PC-3 (cell line): ENCODE measurements at places on chromosomes 5 and 9. TPM values are rescaled to one million over a fixed set of nuclear protein-coding genes. Genes with fewer than 3 reads are reported as not detected.

The COL5A1 gene
- 10.6 and 15.4 TPM in 2 replicates for total RNA-seq

DNA sequence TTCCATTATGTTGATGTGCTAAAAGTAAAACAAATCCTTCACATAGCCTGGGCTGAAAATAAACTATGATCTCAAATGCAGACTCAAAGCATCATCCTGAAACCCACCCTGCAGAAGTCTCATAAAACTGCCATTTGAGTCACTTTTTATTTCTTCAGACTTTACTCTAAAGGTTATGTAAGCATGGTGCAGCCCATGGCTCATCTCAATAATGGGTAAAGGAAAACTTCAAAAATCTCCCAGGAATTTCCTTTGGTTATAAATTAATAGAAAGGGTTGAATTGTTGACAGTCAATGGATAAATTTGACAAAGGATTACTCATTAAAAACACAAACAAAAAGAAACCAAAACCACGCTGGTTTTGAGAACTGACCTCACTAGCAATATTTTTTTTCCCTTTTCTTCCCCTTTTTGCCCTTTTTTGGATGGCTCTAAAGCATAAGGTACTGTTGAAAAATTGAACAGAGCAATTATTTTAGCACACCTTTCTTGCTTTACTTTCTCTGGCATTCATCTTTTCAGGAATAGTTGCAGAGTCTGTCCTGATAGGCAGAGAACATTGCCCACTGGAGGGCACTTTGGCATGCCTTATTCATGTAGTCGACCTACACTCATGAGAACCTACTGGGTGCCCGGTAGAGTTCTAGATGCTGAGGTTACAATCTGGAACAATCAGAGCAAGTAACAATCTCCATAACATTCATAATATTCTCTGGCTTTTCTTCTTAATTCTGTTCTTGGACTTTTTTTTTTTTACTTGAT, 191.4 kb downstream of the TMEM167A start:
- H3K4me3 ChIP-seq, result no peak overlapping the region
- H3K27me3 ChIP-seq, result no peaks in the 10 kb centered on the region
- H3K4me1 ChIP-seq, result peaks cover 30% of the 10 kb centered on the region
- H3K27ac ChIP-seq, result peak overlapping the region; percentile 72
- DNase-seq, result peak; percentile 88

The EIF4E1B gene
- total RNA-seq, result not detected in 2 replicates

The DNLZ gene
- total RNA-seq, result 51.4 and 64.9 TPM in 2 replicates

GRCh38 chr5:137260820-137261695, 238.1 kb downstream of the SPOCK1 start:
- no peaks in the 10 kb centered on the region for H3K36me3 ChIP-seq
- no peaks in the 10 kb centered on the region for H3K27me3 ChIP-seq
- H3K4me3 ChIP-seq, result no peak overlapping the region
- no peak overlapping the region for H3K27ac ChIP-seq
- H3K4me1 ChIP-seq, result 0 out of 2 replicates have a peak, but pooled peaks cover 9% of the 10 kb centered on the region
- no peak for DNase-seq

The C5 gene
- total RNA-seq, result 1.6 and 2.9 TPM in 2 replicates

DNA sequence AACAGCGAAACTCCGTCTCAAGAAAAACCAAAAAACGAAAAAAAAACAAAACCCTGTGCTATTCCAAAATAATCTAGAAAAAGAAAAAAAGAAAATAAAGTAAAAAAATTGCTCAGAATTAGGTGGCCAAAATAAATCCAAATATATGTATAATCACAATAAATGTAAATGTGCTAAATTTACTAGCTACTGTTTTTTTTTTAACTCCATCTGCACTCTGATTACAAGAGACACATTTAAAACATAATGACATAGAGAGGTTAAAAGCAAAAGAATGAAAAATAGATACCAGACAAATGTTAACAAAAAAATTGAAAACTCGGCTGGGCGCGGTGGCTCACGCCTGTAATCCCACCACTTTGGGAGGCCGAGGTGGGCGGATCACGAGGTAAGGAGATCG, 66.1 kb downstream of the FGF1 start:
- H3K4me1 ChIP-seq, result peaks cover 31% of the 10 kb centered on the region
- no peak overlapping the region for H3K27ac ChIP-seq
- H3K27me3 ChIP-seq, result no peaks in the 10 kb centered on the region
- no peaks in the 10 kb centered on the region for H3K36me3 ChIP-seq
- DNase-seq, result no peak
- H3K4me3 ChIP-seq, result no peak overlapping the region

GRCh38 chr5:175783739-175784138, 87.6 kb upstream of the CPLX2 start:
- no peak overlapping the region for H3K4me3 ChIP-seq
- no peaks in the 10 kb centered on the region for H3K27me3 ChIP-seq
- H3K36me3 ChIP-seq, result no peaks in the 10 kb centered on the region
